Tibial nerve (tissue), 4 donors: ENCODE measurements at places on chromosomes 3 and 15. TPM values are rescaled to one million over a fixed set of nuclear protein-coding genes. Genes with fewer than 3 reads are reported as not detected.

The CGNL1 gene
- total RNA-seq: 15.9 TPM

The PLSCR2 gene
- not detected for total RNA-seq

The PDCD10 gene
- total RNA-seq: 62.1 TPM

The SLCO2A1 gene
- 22.9 TPM for total RNA-seq

The ASB14 gene
- not detected for total RNA-seq

The CNBP gene
- 450 TPM for total RNA-seq

The GOLGA6L10 gene
- 0.20 TPM for total RNA-seq

The ADGRG7 gene
- 0.42 TPM for total RNA-seq

DNA sequence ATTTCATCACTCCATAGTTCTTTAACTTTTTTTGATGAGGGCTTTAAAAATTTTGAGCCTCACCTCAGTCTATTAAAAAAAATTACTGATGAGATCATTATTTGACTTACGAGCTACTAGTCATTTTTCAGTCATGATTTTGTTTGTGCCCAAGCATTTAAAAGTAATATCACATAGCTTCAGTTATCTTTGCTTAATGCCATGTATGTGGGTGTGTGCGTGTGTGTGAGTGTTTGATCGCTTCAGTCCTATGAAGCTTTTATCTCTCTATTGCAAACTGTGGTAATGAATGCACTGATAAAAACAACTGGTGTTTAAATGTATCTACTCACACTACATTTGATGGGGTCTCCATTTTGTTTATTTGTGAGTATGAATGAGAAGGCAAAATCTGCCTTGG, 49.8 kb downstream of the RSRC1 start:
- DNase-seq: no peak
- no peaks in the 10 kb centered on the region for H3K4me1 ChIP-seq
- H3K27me3 ChIP-seq: no peaks in the 10 kb centered on the region
- H3K36me3 ChIP-seq: no peaks in the 10 kb centered on the region

DNA sequence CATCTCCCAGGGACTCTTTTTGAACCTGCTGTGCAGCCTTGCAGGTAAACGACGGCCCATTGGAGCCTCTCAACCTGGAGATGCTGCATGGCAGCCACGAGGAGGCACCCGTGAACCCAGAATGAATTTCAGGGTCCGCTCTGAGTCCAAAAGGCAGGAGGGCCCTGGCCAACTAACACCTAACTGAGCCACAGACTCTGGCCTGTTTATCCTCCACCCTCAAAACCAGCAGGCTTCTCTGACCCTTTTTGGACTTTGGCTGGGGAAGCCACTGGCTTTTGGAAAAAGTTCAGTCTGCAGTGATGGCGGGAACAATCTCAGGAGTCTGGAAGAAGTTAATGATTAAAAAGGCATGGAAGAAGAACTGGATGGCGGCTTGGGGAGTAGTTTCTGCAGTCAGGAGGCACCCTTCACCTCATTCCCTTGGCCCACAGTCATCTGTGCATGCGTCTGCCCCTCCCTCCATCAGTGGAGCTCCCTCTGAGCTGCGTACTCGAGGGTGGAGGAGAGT, 4.1 kb downstream of the PXYLP1 start:
- no peak overlapping the region for H3K27ac ChIP-seq
- H3K4me1 ChIP-seq: peaks cover 23% of the 10 kb centered on the region
- H3K27me3 ChIP-seq: no peaks in the 10 kb centered on the region
- no peak for DNase-seq

GRCh38 chr3:44418549-44418948, 58.9 kb downstream of the ZNF445 start:
- H3K27me3 ChIP-seq: no peaks in the 10 kb centered on the region
- no peak overlapping the region for H3K27ac ChIP-seq
- no peaks in the 10 kb centered on the region for H3K36me3 ChIP-seq
- no peak overlapping the region for H3K4me3 ChIP-seq
- DNase-seq: no peak

GRCh38 chr15:62648954-62649353, 393.6 kb upstream of the TPM1 start:
- H3K27me3 ChIP-seq: no peaks in the 10 kb centered on the region
- peaks cover 18% of the 10 kb centered on the region for H3K4me1 ChIP-seq
- H3K27ac ChIP-seq: no peak overlapping the region
- peaks cover 3% of the 10 kb centered on the region for H3K36me3 ChIP-seq
- no peak overlapping the region for H3K4me3 ChIP-seq

DNA sequence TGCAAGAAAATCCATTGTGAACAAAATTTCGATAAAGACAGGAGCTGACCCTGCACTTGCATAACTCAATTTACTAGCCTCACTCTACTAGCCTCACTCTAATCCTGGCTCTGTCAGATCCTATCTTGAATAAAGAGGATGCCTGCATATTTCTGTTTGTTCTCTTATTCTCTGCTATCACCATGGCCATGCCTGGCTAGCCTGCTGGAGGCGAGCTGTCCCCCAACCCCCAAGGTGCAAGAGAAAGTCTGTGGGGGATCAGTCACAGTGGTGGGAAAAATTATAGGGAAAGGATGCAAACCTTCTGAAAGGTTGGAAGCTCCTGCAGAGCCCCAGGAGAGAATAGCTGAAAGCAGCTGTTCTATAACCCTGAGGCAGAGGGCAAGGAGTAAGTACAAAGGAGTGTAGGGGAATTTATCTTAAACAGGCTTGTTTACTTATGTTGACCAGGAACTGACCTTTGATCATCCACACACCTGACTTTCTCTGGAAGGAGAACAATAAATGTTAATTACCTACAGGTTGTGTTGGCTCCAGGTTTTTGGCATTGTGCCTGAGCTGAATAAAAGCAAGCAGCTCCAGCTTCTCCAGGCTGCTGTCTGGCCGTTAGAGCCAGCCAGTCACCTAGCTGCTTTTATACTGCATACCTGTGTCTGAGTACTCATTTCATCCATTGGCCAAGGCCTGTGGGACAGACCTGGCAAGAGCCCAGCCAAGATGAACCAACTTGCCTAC, 137.7 kb upstream of the RASGRP1 start:
- no peaks in the 10 kb centered on the region for H3K27me3 ChIP-seq
- H3K36me3 ChIP-seq: no peaks in the 10 kb centered on the region
- no peaks in the 10 kb centered on the region for H3K4me1 ChIP-seq
- no peak overlapping the region for H3K27ac ChIP-seq
- DNase-seq: no peak

- no peaks in the 10 kb centered on the region for H3K27me3 ChIP-seq
- peak within 1 kb of the TSS; percentile 70 for H3K4me3 ChIP-seq
- H3K27ac ChIP-seq: peak within 1 kb of the TSS; percentile 81
- DNase-seq: no peak
These were observed at the start of gene ATP10A for GRCh38 chr15:25863111-25863967. ATP10A (minus strand) TSS chr15:25863327; CDS start chr15:25863096, 231 bp downstream.

- no peak overlapping the region for H3K4me3 ChIP-seq
- peaks cover under 1% of the 10 kb centered on the region for H3K27me3 ChIP-seq
- H3K4me1 ChIP-seq: peaks cover 8% of the 10 kb centered on the region
- no peak for DNase-seq
- H3K27ac ChIP-seq: no peak overlapping the region
These were observed 5.0 kb downstream of the CMTM8 start for GRCh38 chr3:32243519-32243918.
